Vagina (tissue), 2 donors: ENCODE measurements at places on chromosomes 1 and 21. TPM values are rescaled to one million over a fixed set of nuclear protein-coding genes. Genes with fewer than 3 reads are reported as not detected.

DNA sequence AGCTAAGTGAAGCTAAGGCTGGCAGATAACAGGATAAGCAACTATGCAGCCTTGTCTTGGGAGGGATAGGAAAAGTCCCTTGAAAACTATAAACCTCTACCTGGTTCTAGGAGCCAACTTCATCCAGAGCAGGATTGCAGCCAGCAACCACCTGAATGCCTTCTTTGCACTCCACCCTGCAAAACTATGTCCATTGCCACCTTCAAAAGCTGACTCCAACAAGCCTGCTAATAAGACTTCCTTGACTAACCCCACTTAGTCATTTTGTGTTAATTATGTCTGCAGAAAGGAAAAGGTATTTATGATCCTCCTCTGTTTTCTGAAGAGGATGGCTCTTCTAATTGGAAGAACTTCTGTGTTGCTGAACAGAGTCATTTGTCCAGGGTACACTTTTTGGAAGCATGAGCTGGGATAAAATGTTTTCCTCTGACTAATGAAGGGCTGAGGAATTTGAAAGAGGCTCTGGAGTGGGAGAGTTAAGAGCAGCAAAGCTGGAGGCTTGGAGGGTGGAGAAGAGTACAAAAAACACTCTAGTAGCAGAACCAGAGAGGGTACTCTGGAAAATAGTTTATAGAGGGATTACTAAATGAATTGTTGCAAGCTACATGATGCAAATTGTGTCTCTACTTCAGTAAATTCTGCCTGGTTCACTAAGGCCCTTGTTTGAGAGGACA lies 9.6 kb upstream of the RIMKLA start:
- no peaks in the 10 kb centered on the region for H3K36me3 ChIP-seq
- H3K27me3 ChIP-seq = no peaks in the 10 kb centered on the region
- DNase-seq = no peak
- H3K4me1 ChIP-seq = no peaks in the 10 kb centered on the region
- H3K4me3 ChIP-seq = no peak overlapping the region
- no peak overlapping the region for H3K27ac ChIP-seq

- H3K36me3 ChIP-seq = no peaks in the 10 kb centered on the region
- H3K27ac ChIP-seq = no peak overlapping the region
- H3K4me1 ChIP-seq = no peaks in the 10 kb centered on the region
- no peak for DNase-seq
Observed at GRCh38 chr1:159443066-159443750, 3.7 kb downstream of the OR10J1 start.

GRCh38 chr1:153881751-153882150 lies 41.0 kb downstream of the GATAD2B start:
- peak overlapping the region; percentile 39 for H3K27ac ChIP-seq
- H3K4me1 ChIP-seq = peaks cover 34% of the 10 kb centered on the region
- no peaks in the 10 kb centered on the region for H3K27me3 ChIP-seq
- H3K4me3 ChIP-seq = no peak overlapping the region
- DNase-seq = no peak

- H3K36me3 ChIP-seq = no peaks in the 10 kb centered on the region
- no peak overlapping the region for H3K27ac ChIP-seq
- H3K4me3 ChIP-seq = no peak overlapping the region
- no peaks in the 10 kb centered on the region for H3K27me3 ChIP-seq
- no peaks in the 10 kb centered on the region for H3K4me1 ChIP-seq
- DNase-seq = no peak
Observed at GRCh38 chr1:227959325-227959860, 11.7 kb upstream of the WNT9A start.

- no peak overlapping the region for H3K27ac ChIP-seq
- H3K36me3 ChIP-seq = no peaks in the 10 kb centered on the region
- no peaks in the 10 kb centered on the region for H3K4me1 ChIP-seq
- no peak for DNase-seq
- H3K4me3 ChIP-seq = no peak overlapping the region
- H3K27me3 ChIP-seq = no peaks in the 10 kb centered on the region
Observed at GRCh38 chr21:26423511-26423910, 149.6 kb downstream of the CYYR1 start.

GRCh38 chr1:10074059-10074851 lies 41.5 kb downstream of the UBE4B start:
- no peaks in the 10 kb centered on the region for H3K27me3 ChIP-seq
- peaks cover 52% of the 10 kb centered on the region for H3K4me1 ChIP-seq
- peak overlapping the region; percentile 36 for H3K27ac ChIP-seq
- no peak for DNase-seq

Gene PCAT6
- not detected for total RNA-seq

- H3K4me3 ChIP-seq = no peak overlapping the region
- H3K27ac ChIP-seq = no peak overlapping the region
- no peaks in the 10 kb centered on the region for H3K27me3 ChIP-seq
- no peak for DNase-seq
- no peaks in the 10 kb centered on the region for H3K4me1 ChIP-seq
Observed at GRCh38 chr21:26788790-26789189, 56.4 kb downstream of the ADAMTS1 start.

GRCh38 chr1:245987219-245987545 lies 519.9 kb downstream of the SMYD3 start:
- H3K27ac ChIP-seq = no peak overlapping the region
- no peak overlapping the region for H3K4me3 ChIP-seq
- no peaks in the 10 kb centered on the region for H3K27me3 ChIP-seq
- peaks cover 15% of the 10 kb centered on the region for H3K4me1 ChIP-seq
- DNase-seq = no peak
- H3K36me3 ChIP-seq = no peaks in the 10 kb centered on the region

GRCh38 chr1:89528382-89528780 lies 3.8 kb downstream of the LRRC8B start:
- H3K27me3 ChIP-seq = no peaks in the 10 kb centered on the region
- no peaks in the 10 kb centered on the region for H3K4me1 ChIP-seq
- no peak overlapping the region for H3K27ac ChIP-seq
